Hippocampal formation (tissue), 2 donors: ENCODE measurements at places on chromosomes 16 and 17.

DNA sequence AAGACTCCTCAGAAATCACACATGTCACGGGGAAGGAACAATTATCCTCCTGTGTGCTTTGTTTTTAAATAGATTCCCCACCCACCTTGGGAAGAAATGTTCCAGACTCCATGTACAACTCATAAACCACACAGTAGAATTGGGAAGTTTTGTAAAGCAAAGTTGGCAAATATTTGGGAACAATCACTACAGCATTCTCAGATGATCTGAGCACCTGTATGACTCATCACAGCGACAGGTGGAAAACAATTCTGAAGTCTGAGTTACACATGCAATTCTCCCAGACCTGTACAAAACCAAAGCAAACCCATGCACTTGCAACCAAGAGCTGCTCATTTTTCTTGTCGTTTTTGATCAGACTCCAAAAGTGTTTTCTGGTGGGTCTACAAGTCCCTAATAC, 14.4 kb upstream of the MYLK3 start:
- no peak for DNase-seq

DNA sequence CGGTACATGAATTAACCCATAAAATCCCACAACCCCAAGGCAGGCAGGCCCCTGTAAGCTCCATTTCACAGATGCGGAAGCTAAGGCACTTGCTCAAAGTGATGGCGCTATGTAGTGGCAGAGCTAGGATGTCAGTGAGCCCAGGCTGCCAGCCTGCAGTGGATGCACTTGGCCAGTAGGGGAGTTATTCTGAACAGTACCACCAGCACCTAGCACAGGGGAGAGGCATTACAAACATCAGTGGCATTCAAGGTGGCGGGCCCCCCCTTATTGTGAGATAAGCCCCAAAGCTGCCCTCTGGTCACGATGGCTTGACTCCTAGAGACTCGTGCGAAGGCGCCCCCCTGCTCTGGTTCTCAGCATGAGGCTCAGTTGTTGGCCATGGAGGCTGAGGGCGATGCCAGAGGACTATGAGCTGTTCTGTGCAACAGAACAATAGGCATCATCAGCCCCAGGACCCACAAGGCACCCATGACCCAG, 33.8 kb downstream of the GTF3C1 start:
- no peak for DNase-seq

DNA sequence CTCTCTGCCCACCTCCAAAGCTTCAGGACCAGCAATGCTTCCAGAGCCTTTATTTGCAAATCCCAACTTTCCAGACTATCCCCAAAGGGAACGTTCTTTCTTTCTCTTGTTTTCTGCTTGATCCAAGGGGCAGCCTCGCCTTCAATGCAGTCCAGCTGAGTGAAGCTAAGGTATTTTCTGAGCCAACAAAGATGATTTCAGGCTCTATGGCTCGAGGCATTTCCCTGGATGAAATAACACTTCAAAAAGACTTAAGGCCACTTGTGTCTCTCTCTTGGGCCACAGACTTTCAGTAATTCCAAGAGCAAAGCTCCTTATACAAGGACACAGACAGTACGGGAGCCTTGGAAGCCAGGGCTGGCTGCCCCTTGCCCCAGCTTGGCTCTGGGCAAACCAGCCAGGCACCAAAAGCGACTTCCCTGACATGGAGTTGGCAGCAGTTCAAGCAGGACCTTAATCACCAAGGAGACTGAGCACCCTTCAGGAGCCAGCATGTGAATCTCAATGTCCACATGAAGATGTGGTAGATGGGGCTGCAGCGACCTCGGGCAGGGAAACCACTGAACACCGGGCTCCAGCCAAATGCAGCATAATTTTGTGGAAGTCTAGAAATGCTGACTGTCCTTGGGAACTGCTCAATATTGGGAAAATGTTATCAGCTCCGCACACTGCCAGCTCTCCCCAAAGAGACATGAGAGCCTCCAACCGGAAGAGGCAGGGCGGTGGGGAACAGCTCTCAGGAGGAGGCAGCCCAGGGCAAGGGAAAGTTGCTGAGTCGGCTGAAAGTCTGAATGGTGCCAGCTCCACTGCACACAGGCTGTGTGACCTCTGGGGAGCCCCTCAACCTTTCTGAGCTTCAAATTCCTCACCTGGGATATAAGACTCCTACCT, 39.0 kb downstream of the TK2 start:
- DNase-seq: peak; percentile 46

GRCh38 chr16:3974751-3975150, 94.2 kb upstream of the CREBBP start:
- no peak for DNase-seq

- no peak for DNase-seq
Observed at GRCh38 chr17:18129041-18129502, 20.5 kb downstream of the MYO15A start.
